Natural killer cell (primary cell): ENCODE measurements at places on chromosomes 5 and 9. TPM values are rescaled to one million over a fixed set of nuclear protein-coding genes. Genes with fewer than 3 reads are reported as not detected.

GRCh38 chr5:140338336-140338735, 8.1 kb downstream of the HBEGF start:
- DNase-seq, result no peak

Gene NMRK1
- total RNA-seq, result 44.4 TPM

DNA sequence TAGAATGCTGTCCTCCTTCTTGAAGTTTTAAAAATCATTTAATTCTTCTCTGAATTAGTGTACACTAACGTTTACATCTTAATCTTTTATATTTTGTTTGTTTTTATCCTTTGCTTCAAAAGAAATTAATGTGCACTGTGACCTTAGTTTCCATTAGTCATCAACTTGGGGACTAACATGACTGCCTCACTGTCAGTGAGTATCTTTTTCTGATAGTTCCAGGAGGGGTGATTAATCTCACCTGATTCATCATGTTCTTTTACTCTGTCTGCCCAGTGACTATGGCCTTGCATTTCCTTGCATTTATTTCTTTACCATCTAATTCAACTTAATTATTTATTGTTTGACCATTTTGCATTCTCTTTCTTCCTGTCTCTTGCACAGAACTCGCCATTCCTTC, 33.4 kb upstream of the NR3C1 start:
- no peak for DNase-seq

- no peak for DNase-seq
These were observed 180.6 kb downstream of the COMMD10 start for GRCh38 chr5:116265471-116265870.

- DNase-seq, result no peak
These were observed 164.4 kb downstream of the GIN1 start for GRCh38 chr5:102955488-102955887.

GRCh38 chr5:149727336-149728035, 2.6 kb upstream of the PPARGC1B start:
- no peak for DNase-seq

Gene PCDHA4
- not detected for total RNA-seq
